ENCODE measurements at places on chromosomes 7 and 10.

DNA sequence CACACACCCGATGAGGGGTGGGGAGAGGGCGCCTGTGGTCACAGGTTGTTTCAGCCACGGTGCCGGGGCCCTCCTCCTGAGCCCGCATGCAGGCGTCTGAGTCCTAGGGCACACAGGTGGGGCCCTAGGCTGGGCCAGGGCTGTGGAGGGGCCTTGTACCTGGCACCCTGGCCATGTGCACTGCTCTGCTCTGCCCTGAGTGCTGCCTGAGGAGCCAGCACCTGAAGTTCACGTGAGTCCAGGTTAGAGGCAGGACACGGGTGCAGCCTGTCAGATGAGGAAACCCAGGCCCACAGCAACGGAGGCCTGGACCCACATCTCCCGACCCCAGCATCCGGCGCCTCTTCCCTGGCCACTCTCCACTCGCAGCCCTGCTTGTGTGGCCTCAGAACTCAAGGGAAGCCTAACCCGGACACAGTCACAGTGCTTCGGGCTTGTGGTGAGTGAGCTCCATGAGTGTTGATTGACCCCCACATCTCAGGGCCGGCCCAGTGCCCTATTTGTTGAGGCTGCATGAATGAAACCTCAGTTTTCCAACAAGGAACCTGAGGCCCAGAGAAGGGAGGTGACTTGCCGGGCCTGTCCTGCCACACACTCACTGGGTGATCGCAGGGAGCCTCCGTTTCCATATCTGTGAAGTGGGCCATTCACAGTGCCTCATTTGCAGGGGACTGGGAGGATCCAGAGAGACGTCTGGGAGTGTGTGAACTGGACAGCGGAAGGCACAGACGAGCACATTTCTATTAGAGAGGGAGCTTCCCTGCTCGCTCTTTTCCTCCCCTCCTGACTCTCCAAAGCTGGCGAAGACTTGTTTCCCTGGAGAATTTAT lies 39.6 kb downstream of the PPIF start:
- no peak for DNase-seq

DNA sequence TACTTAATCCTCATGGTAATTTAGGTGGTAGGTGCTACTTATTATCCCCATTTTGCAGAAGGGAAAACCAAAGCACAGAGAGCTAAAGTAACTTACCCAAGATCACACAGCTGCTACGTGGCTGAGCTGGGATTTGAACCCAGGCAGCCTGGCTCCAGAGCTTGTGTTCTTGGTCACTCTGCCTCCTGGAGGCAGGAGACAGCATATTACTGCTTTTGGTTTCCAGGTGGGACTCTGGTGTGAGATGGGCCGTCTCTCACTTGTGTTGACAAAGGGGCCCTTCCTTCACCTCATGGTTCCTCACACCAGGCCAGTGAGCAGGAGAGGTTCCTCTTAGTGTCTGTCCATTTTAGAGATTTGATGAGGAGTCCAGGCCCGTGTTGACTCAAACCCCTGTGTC lies 79.8 kb upstream of the PPIF start:
- no peak for DNase-seq

GRCh38 chr7:137734221-137734620 lies 112.6 kb downstream of the DGKI start:
- DNase-seq, result peak; percentile 38

GRCh38 chr7:31563522-31563921 lies 49.6 kb downstream of the ITPRID1 start:
- DNase-seq, result no peak

DNA sequence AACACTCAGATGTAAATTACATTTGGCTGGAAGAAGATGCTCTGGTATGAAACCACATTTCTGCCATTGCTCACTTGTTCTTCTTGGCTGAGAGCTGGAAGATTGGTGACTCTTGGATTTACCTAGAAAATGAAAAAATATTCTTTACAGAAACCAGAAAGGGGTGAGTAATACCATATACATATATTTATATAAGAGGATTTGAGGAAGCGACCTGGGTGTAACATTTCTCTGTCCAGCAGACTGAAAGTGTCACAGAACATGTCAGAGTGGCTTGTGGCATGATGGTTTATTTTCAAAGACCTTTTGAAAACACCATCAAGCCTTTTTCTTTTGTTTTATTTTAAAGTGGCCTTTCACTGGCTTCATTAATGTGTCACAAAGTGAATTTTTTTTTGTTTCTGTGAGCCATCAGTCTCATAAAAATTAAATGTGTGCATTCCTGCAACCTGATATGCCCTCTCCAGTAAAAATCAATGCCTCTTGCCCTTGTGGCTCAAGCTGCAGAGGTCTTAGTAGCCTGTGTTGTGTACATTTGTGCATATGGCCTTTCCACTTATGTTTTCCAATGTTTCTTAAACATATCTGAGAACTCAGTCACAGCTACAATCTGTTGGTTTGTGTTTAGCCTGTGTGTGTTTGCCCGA lies 23.5 kb downstream of the CREB5 start:
- peak; percentile 18 for DNase-seq

- DNase-seq, result peak; percentile 49
Measured at GRCh38 chr10:122374859-122375678, 561 bp downstream of the PLEKHA1 start.

GRCh38 chr7:74230446-74231231 lies 20.8 kb downstream of the LAT2 start:
- DNase-seq, result no peak

DNA sequence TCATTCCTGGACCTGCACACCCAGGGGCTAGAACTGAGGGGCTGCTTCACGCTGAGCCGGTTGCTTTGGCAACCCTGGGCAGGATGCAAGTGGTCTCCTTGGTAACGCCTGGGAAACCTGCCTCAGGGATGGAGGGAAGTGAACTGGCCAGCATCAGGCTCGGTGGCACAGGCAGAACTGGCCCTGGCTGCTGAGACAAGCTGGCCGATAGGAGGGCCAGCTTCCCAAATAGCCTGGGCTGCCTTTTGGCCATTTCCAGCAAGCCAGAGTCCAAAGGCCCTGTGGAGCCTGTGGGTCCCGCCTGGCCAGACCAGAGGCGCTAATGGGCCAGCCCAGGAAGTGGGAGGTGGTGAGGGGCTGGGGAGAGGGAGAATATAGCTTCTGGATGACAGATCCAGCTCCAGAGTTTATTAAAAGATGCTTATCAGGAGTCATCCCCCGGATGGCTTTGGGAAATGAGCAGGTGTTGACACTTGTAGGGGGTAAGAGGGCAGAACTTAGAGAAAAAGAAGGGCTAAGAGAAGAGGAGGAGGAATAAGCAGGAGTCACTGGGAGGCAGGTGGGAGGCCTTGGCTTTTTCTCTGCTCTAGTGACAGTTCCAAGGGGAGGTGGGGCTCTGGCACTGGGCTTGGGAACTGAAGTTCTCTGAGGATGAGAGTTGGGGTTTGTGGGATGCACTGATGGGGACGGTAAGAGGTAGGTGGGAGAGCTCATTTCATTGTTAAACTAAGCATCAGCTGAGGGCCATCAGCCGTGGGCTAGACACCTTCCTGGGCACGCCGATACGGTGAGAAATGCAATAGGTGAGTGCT lies 9.6 kb downstream of the NEURL1 start:
- no peak for DNase-seq

DNA sequence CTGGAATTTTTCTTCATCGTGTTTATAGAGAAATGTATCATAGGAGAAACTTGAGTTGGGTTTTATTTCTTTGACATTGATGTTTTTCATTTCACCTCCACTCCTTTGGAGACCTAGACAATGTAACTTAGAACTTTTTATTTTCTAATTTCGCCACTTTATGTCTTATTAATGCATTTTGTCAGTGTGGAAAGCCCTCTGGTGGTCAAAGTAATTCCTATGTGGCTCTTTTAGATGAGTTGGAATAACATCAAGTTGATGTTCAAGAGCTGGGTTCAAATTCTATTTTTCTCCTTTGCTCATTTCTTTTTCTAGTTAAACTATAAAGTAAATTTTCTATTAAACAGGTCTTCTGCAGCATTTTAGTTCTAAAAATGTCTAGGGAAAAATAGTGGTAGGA lies 478.6 kb downstream of the LRMDA start:
- DNase-seq, result peak; percentile 45

DNA sequence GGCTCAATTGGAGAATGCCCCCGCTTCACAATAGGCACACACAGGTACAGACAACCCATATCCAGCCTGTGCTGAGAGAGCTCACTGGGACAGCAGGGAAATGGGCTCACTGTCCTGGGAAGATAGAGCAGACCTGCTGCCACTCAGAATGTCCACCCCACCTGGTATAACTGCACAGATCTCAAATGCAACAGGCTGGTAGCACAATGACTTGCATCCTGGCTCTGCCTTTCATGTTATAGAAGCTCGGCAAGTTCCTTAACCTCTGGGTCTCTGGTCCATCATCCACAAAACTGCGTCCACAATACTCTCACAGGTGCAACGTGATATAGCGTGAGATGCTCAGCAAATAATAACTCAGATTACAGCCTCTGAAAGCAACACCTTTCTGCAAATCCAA lies 295.4 kb downstream of the GRID1 start:
- no peak for DNase-seq

GRCh38 chr10:34092891-34093290 lies 722.2 kb downstream of the PARD3 start:
- DNase-seq, result no peak

DNA sequence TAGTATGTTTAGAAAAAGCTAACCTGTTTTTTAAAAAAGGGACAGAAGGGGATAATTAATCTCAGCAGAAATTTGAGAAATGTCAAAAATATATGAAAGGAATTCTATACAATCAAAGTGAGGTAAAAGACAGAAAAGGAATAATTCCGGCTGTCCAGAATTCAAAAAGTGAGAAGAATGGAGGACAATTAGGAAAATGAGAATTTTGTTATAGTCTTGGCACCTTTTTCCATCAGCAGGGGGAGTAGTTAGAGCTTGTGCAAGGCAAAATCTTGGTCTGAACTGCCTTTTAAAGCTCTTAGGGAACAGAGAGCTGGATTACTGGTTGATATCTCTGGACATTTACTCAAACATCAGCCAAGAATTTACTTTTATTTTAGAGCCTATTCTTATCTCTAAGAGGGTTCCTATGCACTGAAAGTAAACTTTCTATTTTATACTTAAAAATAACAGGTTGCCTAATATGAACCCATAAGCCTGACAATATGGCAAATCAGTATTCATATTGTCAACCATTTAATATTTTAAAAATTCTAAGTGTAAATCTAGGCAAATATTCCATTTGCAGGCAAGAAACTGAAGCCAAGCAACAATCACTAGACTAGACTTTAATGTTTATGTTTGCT lies 185.6 kb downstream of the ANK3 start:
- peak; percentile 52 for DNase-seq

DNA sequence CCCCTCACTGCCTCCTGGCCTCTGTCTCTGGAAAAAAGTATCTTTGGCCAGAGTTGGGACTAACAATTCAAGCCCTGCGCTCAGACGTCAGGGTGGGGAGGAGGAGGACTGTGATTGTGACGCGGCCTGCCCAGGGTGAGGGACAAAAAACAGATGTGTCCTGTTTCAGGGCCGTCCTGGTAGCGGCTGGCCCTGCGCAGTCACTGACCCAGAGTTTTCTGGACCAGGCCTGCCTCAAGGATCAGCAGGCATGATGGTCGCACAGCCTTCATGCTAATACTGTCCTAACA lies 110.1 kb downstream of the CYTH3 start:
- no peak for DNase-seq

DNA sequence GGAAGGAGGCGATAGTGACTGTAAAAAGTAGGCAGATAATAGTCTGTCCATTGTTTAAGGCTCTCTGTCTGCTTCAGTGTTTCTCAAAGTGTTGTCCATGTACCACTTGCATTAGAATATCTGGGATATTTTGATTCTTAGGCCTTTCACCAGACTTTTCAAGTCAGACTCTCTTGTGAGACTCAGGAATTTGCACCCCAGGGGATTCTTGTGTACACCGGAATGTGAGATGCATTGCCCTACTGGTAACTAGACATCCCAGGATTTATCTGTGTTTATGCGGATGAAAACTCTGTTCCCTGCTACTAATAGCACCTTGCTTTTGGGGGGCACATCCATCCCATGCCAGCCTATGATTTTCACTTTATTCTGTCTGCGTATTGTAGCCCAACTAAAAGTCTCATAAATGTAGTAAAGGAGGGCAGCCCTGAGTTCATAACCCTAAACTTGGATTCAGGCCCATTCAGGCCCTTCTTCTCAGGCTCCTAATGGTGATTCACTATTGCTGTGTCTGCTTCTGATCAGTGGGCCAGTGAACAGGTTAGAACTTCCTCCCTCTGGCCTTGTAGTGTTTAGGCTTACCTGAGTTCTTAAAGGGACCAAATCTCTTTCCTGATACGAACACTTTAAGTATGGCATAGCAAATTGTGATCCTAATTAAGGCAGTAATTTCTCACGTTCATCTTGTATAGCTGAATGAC lies 71.8 kb upstream of the RPA3 start:
- peak; percentile 46 for DNase-seq
